ENCODE measurements at places on chromosomes 6 and 20. TPM values are rescaled to one million over a fixed set of nuclear protein-coding genes. Genes with fewer than 3 reads are reported as not detected.

The NRSN1 gene
- total RNA-seq, result 0.12 TPM

DNA sequence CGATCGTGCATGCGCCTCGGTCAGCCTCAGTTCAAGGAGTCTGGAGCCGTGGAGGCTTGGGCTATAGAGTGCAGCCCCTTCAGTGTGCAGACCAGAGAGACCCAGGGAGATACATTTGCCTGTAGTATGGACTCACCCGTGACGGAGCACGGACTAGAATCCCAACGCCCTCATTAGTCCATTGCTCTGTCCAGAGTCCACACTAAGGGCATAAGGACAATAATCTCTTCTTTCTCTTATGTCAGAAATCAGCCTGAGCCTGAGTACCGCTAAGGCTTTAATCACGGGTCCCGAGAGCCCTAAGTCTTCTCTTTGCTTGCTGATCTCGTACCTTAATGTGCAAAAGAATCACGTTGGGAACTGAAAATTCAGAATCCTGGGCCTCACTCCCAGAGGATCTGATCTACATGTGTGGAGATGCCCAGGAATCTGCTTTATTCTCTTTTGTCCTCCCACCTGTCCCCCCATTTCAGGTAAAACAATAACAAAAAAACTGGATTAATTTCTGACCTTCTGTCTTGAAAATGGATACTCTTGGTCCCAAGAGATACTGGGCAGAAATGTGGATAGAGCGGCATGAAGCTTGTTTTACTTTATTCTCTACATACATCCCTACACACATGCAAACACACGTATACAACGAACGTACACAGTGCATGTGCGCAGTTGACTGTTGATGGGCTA, 671 bp downstream of the BPHL start:
- H3K4me3 ChIP-seq, result peak overlapping the region; percentile 56
- peak overlapping the region; percentile 83 for H3K27ac ChIP-seq
- no peaks in the 10 kb centered on the region for H3K36me3 ChIP-seq
- peaks cover 10% of the 10 kb centered on the region for H3K4me1 ChIP-seq

The PLN gene
- 0.83 TPM for total RNA-seq

The PACSIN1 gene
- total RNA-seq, result 0.67 TPM

DNA sequence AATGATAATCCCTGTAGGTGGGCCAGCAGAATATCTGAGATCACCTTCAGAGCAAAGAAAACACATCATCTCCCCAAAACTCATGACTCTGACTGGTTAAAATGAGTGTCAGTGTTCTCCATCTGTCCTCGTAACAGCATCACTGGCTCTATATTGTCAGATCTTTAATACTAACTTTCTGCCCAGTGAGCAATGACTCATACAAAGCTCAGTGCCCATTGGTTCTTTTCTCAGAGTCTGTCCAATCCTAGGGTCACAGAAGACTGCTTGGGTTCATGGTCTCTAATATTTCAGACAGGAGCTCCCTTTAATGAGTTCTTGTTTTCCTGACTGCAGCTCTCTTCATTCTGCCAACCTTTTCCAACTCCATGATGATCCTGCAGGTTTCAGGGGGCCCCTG, 36.4 kb downstream of the HLA-DPB1 start:
- no peaks in the 10 kb centered on the region for H3K4me1 ChIP-seq
- DNase-seq, result no peak
- peaks cover 2% of the 10 kb centered on the region for H3K27me3 ChIP-seq
- H3K4me3 ChIP-seq, result no peak overlapping the region

The ROMO1 gene
- 38.6 TPM for total RNA-seq

The HLA-DQA1 gene
- total RNA-seq, result 11.4 TPM

DNA sequence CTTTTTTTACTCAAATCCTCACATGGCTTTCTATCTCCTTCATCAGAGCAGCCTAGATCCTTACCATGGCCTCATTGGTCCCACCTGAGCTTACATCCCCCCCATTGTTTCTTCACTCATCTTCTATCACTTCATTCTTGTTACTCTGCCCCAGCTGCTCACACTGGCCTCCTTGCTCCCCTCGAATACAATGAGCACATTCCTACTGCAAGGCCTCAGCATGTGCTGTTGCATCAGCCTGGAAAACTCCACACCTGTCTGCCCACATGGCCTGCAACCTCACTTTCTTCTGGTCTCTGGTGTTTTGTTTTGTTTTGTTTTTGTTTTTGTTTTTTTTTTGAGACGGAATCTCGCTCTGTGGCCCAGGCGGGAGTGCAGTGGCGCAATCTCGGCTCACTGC, 212.6 kb downstream of the TBX18 start:
- H3K27ac ChIP-seq, result no peak overlapping the region
- no peaks in the 10 kb centered on the region for H3K4me1 ChIP-seq
- no peaks in the 10 kb centered on the region for H3K36me3 ChIP-seq
- H3K27me3 ChIP-seq, result no peaks in the 10 kb centered on the region

The KCNG1 gene
- total RNA-seq, result 2.1 TPM

DNA sequence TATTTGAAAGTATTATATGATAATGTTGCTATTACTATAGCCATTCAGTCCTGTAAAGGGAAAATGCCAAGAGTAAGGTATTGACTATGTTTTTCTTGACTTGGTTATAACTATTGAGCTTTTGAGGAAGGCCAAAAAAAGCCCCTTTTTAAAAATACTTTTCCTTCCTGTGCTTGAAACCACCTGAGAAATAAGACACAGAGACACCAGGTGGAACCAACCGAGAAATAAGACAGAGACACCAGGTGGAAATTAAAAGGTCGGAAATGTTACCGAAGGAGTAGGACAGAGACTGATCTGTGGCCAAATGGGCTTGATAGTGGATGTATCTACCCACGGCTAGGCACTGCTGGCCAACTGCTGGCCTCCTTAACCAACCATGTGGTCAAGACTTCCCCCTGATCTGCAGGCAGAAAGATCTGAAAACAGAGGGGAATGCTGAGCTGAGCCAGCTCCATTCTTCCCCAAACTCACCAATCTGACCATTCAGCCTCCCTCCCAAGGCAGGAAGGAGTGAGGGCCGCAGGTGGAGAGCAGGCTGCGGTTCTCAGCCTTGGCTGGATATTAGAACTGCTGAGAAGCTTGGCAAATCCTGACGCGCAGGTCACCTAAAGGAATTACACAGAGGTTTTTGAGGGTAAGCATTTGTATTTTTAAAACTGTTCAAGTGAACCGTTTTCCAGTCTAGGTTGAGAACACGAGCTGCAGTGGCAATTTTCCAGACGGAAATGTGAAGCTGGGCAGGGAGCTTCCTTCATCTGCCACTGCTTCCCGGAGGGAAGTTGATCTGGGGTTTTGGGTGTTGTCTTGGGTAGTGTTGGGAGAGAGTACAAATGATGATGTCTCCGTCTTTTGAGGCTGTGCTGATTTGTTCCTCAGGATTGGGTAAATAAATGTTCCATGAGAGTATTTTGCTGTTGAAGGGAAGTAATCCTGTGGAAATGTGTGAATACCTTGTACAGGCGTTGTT, 121.7 kb upstream of the EXOC2 start:
- DNase-seq, result peak; percentile 61
- H3K27me3 ChIP-seq, result no peaks in the 10 kb centered on the region
- no peak overlapping the region for H3K4me3 ChIP-seq
- H3K27ac ChIP-seq, result no peak overlapping the region
- H3K4me1 ChIP-seq, result peaks cover 5% of the 10 kb centered on the region
- H3K36me3 ChIP-seq, result no peaks in the 10 kb centered on the region

The RHAG gene
- total RNA-seq, result not detected

DNA sequence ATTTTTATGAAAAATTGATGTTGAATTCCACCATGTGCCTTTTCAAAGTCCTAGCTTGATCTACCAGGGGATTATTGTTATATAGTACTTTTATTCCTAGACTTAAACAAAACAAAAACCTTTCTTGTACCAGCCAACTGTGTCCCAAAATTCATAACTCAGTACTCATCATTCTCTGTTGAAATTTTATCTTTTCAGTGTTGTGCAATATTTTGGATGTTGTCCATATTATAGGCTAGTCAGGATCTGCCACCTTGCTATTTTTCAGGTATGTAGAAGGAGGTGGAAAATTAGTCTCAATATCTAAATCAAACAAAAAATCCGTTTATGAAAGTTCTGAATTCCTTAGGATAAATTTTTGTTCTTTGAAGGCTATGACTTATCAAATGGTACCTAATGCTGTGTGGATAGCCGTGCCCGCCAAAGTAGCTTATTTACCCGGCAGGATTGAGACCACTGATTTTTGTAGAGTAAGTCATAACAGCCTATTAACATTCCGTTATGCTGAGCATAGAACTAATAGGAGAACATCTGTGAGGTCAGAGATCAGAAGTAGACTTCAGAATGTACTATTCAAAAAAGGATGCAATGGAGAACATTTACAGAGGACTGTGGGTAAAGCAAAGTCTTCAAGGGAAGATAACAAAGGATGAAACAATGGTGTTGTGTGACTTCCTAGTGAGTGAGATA, 304.7 kb downstream of the SOX4 start:
- DNase-seq, result no peak
- no peaks in the 10 kb centered on the region for H3K4me1 ChIP-seq
- no peak overlapping the region for H3K4me3 ChIP-seq
- no peaks in the 10 kb centered on the region for H3K36me3 ChIP-seq

- peak overlapping the region; percentile 94 for H3K27ac ChIP-seq
- peak overlapping the region; percentile 24 for H3K4me3 ChIP-seq
- no peaks in the 10 kb centered on the region for H3K27me3 ChIP-seq
- DNase-seq, result no peak
These were observed 5.9 kb upstream of the TUBB2A start for GRCh38 chr6:3163248-3163594.

The TENT5A gene
- total RNA-seq, result 2.8 TPM

- H3K4me1 ChIP-seq, result no peaks in the 10 kb centered on the region
- H3K27ac ChIP-seq, result no peak overlapping the region
- no peaks in the 10 kb centered on the region for H3K27me3 ChIP-seq
- no peaks in the 10 kb centered on the region for H3K36me3 ChIP-seq
- no peak overlapping the region for H3K4me3 ChIP-seq
These were observed 510.5 kb upstream of the MAP3K7 start for GRCh38 chr6:91097364-91097763.

The TTPAL gene
- total RNA-seq, result 6.6 TPM

DNA sequence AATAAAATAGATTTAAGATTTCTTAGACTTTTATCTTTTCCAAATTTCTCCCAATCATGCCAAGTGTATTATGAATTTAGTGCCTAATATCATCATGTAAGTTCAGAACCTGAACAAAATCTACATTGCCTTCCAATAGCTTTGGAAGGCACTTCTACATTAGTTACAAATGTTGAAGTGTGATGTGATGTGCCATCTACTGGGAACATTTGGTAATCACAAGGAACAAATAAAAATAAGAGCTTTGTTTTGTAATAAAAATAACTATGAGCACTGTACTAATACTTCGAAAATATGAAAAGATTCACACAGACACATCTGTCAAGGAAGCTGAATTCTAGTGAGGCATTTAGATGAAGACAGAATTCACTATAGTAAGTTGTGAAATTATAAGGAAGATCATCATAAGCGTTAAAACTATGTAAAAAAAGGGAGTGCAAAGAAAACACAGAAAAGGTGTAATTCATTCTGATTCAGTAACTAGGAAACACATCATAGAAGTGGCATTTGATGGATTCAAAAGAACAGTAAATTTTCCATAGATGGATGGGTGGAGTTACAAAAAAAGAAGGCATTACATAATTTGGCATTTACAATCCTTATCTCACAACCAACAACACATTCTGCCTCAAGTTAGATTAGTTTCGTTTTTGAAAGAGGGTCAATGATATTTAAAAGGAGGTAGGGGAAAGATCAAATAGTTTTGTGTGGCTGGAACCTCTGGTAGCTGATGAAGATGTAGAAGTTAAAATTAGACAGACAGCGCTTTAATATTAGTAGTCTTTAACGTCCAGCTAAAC, 161.0 kb downstream of the ASCC3 start:
- H3K4me3 ChIP-seq, result no peak overlapping the region
- no peaks in the 10 kb centered on the region for H3K27me3 ChIP-seq
- H3K27ac ChIP-seq, result no peak overlapping the region
- H3K4me1 ChIP-seq, result peaks cover 7% of the 10 kb centered on the region
- peaks cover 5% of the 10 kb centered on the region for H3K36me3 ChIP-seq

DNA sequence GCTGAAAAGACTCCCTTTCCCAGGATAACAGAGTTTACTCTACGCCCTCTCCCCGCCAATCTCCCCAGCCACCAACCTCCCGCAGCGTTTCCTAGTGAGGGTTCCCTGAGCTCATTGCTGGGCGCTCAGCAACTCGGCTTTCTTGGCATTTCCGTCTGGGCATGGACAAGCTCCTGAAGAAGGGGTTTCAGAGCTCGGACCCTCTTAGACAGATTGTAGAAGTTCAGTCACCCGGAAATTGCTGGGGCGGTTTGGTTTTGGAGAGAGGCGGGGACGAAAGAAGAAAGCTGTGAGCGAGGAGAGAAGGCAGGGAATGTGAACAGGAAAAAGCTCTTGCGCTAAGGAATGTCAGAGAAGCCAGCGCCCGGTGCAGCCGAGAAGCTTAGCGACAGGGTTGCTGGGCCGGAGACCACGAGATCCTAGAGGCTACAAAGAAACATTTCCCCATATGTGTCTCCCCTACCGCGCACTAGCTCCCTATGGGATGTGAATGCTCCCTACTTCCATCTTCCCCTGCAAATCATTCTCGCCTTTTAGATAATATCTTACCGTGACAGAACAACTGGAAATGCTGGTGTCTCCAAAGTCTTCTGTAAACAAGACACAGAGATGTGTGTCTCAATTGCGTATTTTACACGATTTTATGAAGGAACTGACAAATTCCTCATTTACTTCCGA, 15.8 kb downstream of the POM121L2 start:
- H3K36me3 ChIP-seq, result no peaks in the 10 kb centered on the region
- no peak overlapping the region for H3K27ac ChIP-seq
- H3K4me3 ChIP-seq, result no peak overlapping the region
- peaks cover 45% of the 10 kb centered on the region for H3K27me3 ChIP-seq

The NMBR gene
- not detected for total RNA-seq

DNA sequence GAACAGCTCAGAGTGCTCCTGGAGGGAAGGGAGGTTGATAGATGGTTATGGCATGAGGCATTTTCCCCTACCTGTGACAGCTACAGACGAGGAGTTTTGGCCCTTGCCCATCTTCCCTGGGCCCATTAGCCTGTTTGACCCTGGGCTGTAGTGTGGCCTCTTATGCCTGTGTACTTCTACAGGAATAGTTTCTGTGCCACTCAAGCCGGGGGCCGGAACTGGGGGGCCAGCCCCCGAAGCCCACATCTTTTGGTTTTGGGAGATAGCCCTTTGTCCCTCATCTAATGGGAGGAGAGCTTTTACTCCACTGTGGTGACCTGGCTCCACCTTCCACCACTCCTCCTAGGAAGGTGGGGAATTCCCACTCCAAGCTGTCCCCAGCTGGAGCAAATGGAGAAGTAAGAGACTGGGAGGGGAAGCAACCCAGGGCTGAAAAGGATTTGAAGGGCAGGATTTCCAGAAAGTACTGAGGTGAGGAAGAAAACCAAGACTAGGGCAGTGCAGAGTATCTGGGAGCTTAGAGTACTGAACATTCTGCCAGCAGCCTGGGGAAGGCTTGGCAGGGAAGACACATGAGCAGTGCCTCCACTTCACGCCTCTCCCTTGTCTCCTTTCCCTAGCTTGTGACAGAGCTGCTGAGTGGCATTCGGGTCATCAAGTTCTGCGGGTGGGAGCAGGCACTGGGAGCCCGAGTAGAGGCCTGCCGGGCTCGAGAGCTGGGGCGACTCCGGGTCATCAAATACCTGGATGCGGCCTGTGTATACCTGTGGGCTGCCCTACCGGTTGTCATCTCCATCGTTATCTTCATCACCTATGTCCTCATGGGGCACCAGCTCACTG, 6.9 kb downstream of the ABCC10 start:
- no peaks in the 10 kb centered on the region for H3K27me3 ChIP-seq
- H3K27ac ChIP-seq, result no peak overlapping the region
- no peak for DNase-seq
- H3K4me1 ChIP-seq, result no peaks in the 10 kb centered on the region
- H3K4me3 ChIP-seq, result no peak overlapping the region

- H3K27ac ChIP-seq, result no peak overlapping the region
- no peak for DNase-seq
- H3K36me3 ChIP-seq, result no peaks in the 10 kb centered on the region
- H3K4me1 ChIP-seq, result no peaks in the 10 kb centered on the region
- no peaks in the 10 kb centered on the region for H3K27me3 ChIP-seq
These were observed 33.8 kb downstream of the PLEKHG1 start for GRCh38 chr6:150633486-150633834.
